ENCODE measurements at places on chromosomes 3 and 15.
A peak's percentile ranks its signal among the peaks of the same experiment; 100 is the strongest.

GRCh38 chr15:51425517-51426040, 84.1 kb downstream of the GLDN start:
- no peak for DNase-seq

DNA sequence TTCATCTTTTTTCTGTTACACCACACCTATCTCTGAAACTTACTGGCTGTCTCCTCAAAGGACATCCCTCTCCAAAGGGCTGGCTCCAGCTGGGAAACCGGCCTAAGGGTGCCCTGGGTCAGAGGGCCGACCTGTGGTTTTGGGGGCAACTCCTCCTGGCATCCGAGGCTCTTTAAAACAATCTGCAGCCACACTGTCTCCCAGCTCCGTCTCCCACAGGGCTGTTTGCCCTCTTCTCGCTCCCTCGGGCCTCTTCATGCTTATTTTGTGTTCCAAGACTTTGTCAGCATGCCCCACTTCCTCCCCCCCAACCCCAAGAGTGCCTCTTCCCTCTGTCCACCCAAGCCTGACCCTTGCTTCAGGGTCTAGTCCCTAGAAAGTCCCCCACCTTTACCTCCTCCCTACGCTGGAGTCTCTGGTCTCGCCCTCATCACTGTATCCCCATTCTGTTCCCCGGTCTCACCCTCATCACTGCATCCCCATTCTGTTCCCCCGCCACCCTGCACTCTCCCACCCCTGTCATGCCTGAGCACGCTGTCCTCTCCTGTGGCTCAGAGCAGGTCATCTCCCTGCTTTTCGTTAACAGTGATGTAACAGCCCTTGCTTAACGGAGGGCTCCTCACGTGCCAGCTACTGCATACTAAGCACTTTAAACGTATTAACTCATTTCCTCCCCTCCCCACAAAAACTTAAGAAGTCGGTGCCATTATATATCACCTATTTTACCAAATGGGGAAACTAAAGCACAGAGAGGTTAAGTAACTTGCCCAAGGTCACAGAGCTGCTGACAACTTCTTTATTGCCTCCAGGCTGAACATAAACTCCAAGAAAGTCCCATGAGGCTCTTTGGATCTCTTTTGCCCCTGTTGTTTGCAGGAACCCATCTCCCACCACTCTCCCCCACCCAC, 1.1 kb upstream of the CSK start:
- DNase-seq: no peak

GRCh38 chr15:74336061-74337005, 31.1 kb downstream of the CYP11A1 start:
- no peak for DNase-seq

GRCh38 chr15:71121442-71121841, 6.2 kb downstream of the THSD4 start:
- no peak for DNase-seq

DNA sequence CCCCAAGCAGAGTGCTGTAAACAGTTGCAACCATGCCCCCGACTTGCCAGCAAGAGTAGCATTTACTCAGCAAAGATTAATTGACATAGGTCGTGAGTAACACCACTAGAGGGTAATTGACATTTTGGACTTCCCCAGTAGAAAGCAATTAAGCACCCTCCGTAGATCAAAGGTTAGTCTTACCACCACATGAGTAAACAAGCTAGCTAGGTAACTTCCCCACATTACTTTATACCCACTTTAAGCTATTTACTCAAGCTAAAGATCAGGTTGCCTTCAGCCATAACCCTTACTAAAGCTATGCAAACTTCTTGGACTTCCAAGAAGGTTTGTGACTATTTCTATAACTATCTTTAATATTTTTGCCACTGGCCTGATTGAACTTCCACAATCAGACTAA, 1072.7 kb downstream of the OTOL1 start:
- DNase-seq: no peak

GRCh38 chr15:90955624-90956273, 1.1 kb downstream of the RCCD1 start:
- DNase-seq: no peak

GRCh38 chr3:54376142-54376807, 253.9 kb downstream of the CACNA2D3 start:
- no peak for DNase-seq

- DNase-seq: no peak
Measured at GRCh38 chr3:179179979-179180759, 32.0 kb downstream of the PIK3CA start.

DNA sequence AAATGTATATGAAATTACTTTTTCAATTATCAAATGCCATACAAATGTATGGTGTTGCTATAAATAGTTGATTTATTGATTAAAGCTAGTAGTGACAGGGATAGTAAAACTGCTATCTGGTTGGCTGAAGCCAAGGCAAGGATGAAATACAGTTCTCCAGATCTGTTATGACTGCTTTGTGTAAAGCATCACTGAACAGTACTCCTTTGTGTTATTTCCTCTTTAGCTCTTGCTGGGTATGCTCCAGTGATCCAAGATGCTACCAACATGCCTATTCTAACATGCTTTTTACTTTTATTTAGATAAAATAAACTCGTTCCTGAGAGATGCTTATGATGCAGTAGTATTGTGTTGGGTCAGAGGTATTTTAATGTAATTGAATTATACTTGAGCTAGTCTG, 12.4 kb upstream of the UBR1 start:
- DNase-seq: no peak

DNA sequence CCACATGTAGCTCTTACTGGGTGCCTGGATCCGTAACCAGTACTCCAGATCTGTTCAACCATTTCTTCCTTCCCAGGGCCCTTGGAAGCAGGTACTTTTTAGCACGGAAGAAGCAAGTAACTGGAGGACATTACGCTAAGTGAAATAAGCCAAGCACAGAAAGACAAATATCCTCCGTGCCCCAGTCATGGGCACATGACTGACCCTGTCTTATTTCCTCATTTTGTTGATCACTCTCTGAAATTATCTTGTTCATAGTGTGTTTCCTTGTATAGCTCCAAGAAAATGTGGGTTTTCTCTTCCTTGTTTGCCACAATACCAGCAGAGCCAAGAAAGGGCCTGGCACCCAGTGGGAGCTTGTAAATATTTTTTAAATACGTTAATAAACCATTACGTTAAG, 32.2 kb upstream of the MTMR14 start:
- no peak for DNase-seq

DNA sequence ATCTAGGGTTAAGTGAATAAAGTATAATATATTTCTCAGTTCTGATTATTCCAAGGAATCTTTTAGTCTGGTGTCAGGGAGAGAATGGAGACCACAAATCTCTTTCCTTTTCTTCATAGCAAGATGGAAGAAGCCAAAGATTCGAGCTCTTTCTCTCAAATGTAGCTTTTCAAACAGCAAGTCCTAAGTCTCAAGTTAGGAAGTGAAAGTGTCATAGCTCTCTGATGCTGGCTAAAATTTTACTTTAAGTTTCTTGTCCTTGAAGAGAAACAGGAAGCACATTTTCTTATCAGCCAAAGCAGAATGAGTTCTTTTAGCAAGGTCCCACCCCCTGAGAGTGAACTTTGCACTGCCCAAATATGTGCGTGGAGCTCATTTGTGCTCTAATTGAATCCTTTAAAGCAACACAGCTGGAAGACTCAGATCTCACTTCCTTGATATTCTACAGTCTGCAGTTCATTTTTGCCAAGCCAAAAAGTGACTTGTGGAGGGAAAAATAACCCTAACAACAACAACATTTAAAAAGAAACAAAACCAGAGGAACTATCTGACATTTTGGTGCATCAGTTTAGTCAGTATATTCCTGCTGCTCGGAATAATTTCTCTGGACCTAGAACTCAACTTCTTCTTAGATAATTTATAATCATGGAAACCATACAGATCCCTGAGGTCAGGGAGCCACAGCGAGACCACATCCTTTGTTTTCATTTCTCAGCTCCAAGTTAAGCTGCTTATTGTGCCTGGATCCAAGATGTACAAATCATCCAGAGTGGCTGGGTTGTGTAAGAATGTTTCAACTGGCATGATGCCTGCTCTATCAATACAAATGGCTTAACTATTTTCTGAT, 238.7 kb upstream of the P2RY1 start:
- DNase-seq: no peak

DNA sequence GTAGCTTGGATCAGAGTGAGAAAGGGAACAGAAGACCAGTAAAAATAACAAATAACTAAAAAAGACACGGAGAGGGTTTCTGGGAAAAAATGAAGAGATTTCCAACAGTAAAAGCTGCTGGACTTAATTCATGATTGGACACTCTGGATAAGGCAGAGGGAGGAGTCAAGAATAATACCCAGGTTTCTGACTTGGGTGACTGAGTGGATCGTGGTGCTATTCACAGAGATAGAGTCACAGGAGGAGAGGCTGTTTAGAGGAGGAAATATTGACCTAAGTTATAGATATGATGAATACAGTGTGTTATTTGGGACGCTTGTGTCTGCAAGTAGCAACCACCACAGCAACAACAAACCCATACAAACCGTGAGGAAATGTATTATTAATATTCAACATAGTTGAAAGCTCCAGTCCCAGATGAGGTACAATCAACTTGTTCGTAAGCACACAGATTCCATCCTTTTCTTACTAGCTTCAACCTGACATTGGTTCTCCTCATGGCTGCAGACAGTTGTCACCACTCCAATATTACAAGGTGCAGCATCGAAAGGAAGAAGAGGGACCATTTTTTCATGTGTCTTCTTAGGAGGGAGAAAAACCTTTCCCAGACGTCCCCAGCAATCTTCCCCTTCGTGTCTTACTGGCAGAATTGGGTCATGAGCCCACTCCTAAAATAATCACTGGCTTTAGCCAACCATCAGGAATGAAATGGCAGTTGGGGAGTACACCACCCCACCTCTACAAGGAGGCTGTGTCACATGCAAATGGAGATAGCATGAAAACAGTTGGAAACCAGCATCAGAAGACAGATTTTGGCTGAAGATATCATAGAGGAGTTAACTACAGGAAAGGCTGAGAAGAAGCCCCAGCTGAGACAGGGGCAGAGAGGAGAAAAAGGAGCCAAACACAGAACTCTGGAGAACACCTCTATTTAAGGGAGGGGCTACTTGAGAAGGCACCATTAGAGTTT, 387.8 kb downstream of the SHQ1 start:
- DNase-seq: no peak

DNA sequence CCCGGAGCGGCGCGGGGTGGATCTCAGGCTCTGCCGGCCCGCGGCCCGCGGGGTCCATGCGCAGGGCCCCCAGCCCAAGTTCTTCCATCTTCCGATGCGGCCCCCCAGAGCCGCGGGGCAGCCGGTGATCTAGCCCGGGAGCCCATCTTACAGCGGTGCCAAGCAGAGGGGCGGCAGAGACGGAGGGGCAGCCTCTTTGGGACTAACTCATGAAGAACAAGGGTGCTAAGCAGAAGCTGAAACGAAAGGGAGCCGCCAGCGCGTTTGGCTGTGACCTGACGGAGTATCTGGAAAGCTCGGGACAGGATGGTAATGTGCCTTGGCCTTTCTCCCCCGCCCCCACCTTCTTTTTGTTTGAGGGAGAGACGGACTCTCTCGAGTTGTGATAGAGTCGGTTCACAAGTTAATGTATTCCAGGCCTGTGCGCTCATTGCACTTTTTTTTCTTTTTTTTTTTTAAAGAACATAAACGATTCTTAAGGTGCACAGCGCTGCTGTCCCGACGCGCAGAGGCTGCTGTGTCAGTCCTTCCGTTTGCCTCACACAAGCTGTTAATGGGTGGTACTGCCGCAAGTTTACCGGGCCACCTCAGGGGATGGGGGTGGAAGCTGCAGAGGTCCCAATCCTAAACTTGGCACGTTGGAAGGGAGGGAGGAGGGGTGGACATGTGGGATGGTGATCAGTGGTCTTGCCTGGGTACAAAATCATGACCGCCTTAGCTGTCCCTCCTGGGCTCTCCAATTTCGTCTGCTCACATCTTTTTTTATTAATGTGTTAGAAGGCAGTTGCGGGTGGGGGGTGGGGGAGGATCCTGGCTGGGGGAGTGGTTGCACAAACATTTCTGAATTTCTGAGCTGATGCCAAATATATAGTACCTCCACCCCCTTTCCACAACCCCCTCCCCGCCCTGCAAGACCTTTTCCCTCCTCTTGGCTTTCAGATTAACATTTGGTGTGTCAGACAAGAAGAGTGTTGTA, 801 bp downstream of the ARHGAP31 start:
- DNase-seq: peak; percentile 70

- no peak for DNase-seq
Measured at GRCh38 chr15:28264166-28264565, 57.8 kb downstream of the HERC2 start.

- DNase-seq: no peak
Measured at GRCh38 chr3:18376682-18377081, 48.5 kb downstream of the SATB1 start.

GRCh38 chr3:50605901-50606326, 5.7 kb downstream of the CISH start:
- DNase-seq: no peak

GRCh38 chr3:9216736-9217135, 32.7 kb downstream of the SRGAP3 start:
- DNase-seq: no peak

DNA sequence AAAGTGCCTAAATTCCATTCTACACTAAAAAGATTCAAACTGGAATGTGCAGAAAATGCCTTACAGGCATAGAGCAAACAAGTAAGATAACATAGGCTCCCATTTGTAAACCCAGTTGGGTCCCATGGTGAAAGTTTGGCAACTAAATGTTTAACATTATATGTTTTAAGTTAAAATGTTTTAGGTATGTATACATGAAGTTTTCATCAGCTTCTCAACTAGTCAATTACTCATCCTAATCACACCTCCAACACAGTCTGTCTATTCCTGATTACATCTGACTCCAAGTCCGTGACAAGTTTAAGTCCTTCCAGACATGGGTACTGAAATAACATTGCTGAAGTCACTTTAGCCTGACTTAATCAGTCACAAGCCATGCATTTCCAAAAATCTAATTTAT, 25.0 kb downstream of the MYLK start:
- no peak for DNase-seq

DNA sequence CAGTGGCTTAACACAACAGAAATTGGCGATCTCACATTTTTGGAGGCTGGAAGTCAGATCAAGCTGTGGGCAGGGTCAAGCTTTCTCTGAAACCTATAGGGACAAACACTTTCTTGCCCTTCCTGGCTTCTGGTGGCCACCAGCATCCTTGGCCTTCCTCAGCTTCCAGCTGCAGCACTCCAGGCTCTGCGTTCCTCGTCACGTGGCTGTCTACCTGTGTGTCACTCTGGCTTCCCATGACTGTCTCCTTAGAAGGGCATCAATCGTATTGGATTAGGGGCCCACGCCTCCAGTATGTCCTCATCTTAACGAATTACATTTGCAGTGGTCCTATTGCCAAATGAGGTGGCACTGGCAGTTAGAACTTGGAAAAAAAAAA, 25.8 kb downstream of the DNASE1L3 start:
- no peak for DNase-seq

- no peak for DNase-seq
Measured at GRCh38 chr3:193553586-193553985, 1.1 kb downstream of the ATP13A4 start.

DNA sequence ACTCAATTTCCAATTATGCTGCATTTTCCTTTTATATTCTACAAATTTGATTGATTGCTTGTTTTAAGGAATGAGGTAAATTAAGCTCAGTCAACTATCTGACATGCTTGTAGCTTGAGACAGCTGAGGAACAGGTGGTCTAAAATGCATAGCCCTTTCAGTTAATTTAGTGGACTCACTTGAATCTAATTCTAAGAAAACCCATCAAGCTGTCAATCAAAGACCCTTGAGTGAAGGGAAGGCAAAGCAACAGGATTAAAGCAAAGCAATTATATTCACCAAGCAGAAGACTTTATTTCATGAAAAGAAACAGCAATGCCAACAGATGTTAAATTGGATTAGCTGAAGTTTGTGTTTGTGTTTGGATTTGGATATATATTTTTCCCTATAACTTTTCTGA, 228.5 kb downstream of the ARPP21 start:
- DNase-seq: no peak

- no peak for DNase-seq
Measured at GRCh38 chr3:6416049-6416661, 444.8 kb upstream of the GRM7 start.

GRCh38 chr15:37218351-37218916, 118.1 kb upstream of the MEIS2 start:
- DNase-seq: no peak

Measured in NCI-H446 treated with DMSO at 0.1 percent for 48 hours (cell line).